ENCODE measurements at places on chromosomes 4 and X. TPM values are rescaled to one million over a fixed set of nuclear protein-coding genes. Genes with fewer than 3 reads are reported as not detected.

DNA sequence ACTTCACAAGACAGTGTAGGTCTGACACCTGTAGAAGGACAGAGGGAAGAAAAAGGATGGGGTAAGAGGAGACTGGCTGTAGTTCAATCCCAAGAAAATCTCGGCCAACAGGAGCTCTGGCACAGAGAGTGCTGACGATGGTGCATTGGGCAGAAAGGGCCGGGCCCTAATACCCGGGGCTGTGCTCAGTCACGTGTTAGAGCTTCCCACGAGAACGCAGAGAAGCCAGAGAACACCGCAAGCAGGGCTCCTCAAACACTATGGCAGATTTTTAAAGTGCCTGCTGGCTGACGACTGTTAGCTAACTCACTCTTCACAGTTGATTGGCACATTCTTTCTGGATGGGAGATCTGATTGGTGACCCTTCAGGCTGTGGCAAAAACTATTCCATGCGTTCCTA lies 35.5 kb downstream of the EREG start:
- no peak for DNase-seq

- no peak for DNase-seq
Measured at GRCh38 chr4:148059617-148060180, 327.8 kb downstream of the ARHGAP10 start.

DNA sequence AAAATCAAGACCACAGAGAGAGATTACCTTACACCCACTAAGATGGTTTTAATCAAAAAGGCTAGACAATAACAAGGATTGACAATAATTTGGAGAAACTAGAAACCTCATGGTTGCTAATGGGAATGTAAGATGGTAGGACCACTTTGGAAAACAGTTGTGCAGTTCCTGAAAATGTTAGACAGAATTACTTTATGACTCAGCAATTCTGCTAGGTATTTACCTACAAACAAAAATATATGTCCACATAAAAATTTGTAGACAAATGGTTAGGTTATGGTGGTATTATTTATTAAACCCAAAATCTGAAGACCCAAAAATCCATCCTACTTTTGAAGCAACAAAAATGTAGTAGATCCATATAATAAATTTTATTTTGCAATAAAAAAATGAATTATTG lies 1027.0 kb upstream of the ADGRL3 start:
- DNase-seq, result no peak

DNA sequence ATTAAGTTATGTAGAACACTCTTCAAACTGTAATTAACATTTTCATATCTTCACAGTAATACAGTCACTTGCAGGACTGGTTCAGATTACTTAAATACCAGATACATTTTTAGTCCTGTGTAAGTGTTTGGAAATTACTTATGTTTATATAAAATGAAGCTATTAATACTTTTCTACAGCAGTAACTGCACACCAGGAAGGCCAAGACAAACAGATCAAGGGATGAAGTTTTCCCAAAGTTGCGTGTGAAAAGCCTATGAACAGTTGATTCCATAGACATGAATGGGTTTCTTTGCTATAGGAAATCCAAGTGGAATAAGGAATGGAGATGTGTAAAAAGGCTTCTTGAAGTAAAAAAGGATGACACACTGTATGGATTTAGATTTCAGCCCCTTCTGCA lies 28.9 kb upstream of the DRP2 start:
- no peak for DNase-seq

DNA sequence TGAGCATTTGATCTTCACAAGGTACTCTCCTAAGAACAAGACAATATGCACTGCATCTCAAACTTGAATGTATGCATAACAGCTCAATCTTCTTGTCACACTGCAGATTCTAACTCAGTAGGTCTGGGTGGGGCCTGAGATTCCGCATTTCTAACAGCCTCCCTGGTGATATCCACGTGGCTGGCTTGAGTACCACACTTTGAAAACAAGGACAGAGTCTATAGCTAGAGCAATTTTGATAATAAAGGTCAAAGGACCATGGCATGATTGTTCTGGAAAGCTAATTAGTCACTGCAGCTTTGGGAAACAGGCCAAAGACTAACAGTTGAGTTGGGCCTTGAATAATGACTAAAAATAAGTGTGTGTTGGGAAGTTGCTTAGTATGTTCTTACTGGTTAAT lies 213.3 kb downstream of the GBA3 start:
- no peak for DNase-seq

- DNase-seq, result no peak
Measured at GRCh38 chrX:121958886-121959285, 911.5 kb downstream of the GLUD2 start.

- no peak for DNase-seq
Measured at GRCh38 chr4:37693450-37694190, 7.4 kb upstream of the RELL1 start.

GRCh38 chr4:112938461-112939058 lies 110.9 kb upstream of the ANK2 start:
- DNase-seq, result no peak

DNA sequence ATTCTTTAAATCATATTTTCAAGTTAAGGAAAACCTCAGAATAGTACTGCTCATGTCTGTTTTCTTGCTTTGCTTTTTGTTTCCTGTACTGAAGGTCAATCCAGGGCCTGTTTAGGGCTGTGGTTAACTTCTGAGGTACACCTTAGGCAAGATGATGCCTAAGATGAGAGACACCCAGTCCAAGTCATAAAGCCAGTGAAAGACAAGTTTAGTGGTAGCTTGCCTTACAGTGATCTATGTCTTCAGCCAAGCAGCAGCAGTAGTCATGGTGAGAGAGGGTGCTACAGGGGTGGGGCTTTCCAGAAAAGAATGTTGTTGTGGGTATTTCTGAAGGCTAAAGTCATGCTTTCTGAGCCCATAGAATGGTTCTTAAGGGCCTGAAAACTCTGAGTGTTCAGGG lies 173.7 kb downstream of the VSIG4 start:
- peak; percentile 11 for DNase-seq

- no peak for DNase-seq
Measured at GRCh38 chrX:124392794-124393193, 46.4 kb downstream of the SH2D1A start.

GRCh38 chr4:56302760-56303159 lies 84.5 kb downstream of the AASDH start:
- DNase-seq, result no peak

GRCh38 chrX:99750721-99751120 lies 659.4 kb downstream of the PCDH19 start:
- no peak for DNase-seq

DNA sequence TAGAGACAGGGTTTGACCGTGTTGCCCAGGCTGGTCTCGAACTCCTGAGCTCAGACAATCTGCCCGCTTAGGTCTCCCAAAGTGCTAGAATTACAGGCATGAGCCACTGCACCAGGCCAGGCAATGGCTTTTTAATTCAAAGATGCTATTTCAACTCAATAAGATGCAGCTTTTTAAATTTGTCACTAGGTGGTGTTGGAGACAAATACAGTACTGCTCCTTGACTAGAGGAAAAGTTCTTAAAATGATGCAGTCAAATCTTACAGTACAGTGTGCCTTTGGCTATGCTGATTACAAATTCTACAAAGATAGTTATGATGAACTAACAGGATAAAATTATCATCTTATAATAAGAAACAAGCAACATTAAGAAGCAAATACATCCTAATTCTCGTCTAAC lies 441.1 kb downstream of the KCNIP4 start:
- DNase-seq, result no peak

- DNase-seq, result no peak
Measured at GRCh38 chr4:24202579-24202978, 312.7 kb upstream of the PPARGC1A start.

- no peak for DNase-seq
Measured at GRCh38 chr4:163537114-163537513, 42.6 kb downstream of the TMA16 start.

GRCh38 chr4:1601533-1601835 lies 82.6 kb downstream of the FAM53A start:
- DNase-seq, result no peak

- DNase-seq, result no peak
Measured at GRCh38 chr4:948101-948935, 16.1 kb downstream of the TMEM175 start.

- no peak for DNase-seq
Measured at GRCh38 chr4:52110171-52110570, 59.1 kb downstream of the SPATA18 start.

GRCh38 chrX:63513825-63514568 lies 162.9 kb upstream of the SPIN4 start:
- DNase-seq, result no peak

- DNase-seq, result no peak
Measured at GRCh38 chr4:150230561-150230960, 152.3 kb downstream of the DCLK2 start.

- no peak for DNase-seq
Measured at GRCh38 chr4:108620933-108621905, 843 bp downstream of the RPL34 start.

GRCh38 chr4:1294891-1295290 lies 5.2 kb downstream of the MAEA start:
- DNase-seq, result no peak

DNA sequence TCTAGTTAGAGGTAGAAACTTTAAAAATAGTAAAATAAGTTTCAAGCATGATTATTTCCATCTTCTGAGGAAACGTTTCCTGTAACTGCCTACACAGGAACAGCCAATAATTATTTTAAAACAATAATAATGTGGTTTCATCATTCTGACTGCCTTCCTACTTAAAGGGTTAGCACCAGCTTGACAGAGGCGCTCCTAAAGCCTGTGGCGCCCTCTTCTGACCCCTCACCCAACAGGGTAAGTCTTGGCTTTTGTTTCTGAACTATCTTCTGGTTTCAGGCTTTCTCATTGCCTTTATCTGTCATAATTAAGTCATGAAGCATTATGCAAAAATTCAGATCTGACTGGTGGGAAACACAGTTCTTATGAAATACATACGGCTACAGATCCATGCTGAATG lies 96.7 kb downstream of the ITM2A start:
- DNase-seq, result peak; percentile 49

- no peak for DNase-seq
Measured at GRCh38 chr4:6889101-6889735, 20.4 kb upstream of the TBC1D14 start.

- no peak for DNase-seq
Measured at GRCh38 chr4:158671665-158671914, at the start of gene C4orf46. TSS of gene C4orf46 (minus strand) at chr4:158671887. CDS start at chr4:158671801, 86 bp downstream.

GRCh38 chrX:83658731-83659130 lies 150.6 kb downstream of the POU3F4 start:
- DNase-seq, result no peak

GRCh38 chr4:6193399-6193798 lies 7.0 kb downstream of the JAKMIP1 start:
- no peak for DNase-seq

- no peak for DNase-seq
Measured at GRCh38 chr4:114364857-114365256, 233.8 kb upstream of the UGT8 start.

- no peak for DNase-seq
Measured at GRCh38 chr4:136690360-136690759, 841.9 kb downstream of the PCDH18 start.

The ELF4 gene
- 31.8 TPM for total RNA-seq

The CYP4V2 gene
- 8.5 TPM for total RNA-seq

The CBR4 gene
- total RNA-seq, result 17.8 TPM

The MAGEB1 gene
- not detected for total RNA-seq

The PRR32 gene
- total RNA-seq, result not detected

The CT47B1 gene
- not detected for total RNA-seq

The ALAS2 gene
- total RNA-seq, result not detected

The VEGFD gene
- not detected for total RNA-seq

The TCP11X2 gene
- total RNA-seq, result not detected

The FAM47A gene
- total RNA-seq, result not detected

The PDGFC gene
- total RNA-seq, result not detected

The CHRDL1 gene
- not detected for total RNA-seq

The SMIM9 gene
- not detected for total RNA-seq

Measured in activated T-helper 2 cell treated with anti-CD3 and anti-CD28 coated beads, Interferon-gamma antibody, Interleukin-2, Interleukin-4, amounts not matched to agents 10 μg/mL and 5 μg/mL and 100 μg/mL, durations not matched to agents 14 hours and 24 hours and 36 hours (primary cell).